Stimulated activated CD8-positive, alpha-beta memory T cell treated with anti-CD3 and anti-CD28 coated beads, Interleukin-7, amount 100 ng/mL, for 4 hours (primary cell): ENCODE measurements at places on chromosomes 12 and 14.

- DNase-seq, result no peak
Observed at GRCh38 chr12:11731042-11731357, 81.5 kb downstream of the ETV6 start.

GRCh38 chr12:93803424-93803807 lies 126.2 kb downstream of the CRADD start:
- DNase-seq, result no peak

GRCh38 chr12:24177889-24178288 lies 228.4 kb upstream of the SOX5 start:
- DNase-seq, result no peak

DNA sequence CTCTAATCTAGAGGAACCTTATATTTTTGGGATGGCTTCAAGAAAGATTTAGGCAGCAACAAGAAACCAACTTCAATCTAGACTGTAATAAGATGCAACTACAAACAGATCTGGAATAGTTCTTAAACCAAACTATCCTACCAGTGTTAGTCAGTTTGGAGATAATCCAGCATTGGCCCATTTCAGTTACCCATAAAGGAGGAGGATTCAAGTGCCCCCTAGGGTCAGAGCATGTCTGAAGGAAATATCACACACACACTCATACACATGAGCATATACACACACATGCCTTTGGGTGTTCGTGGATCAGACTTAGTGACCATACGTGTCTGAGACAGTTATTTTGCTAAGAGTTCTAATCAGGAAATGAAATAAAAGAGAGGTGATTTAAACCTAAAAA lies 261.2 kb downstream of the ADAMTS20 start:
- DNase-seq, result no peak

GRCh38 chr14:30656190-30656632 lies 34.1 kb downstream of the SCFD1 start:
- DNase-seq, result no peak

DNA sequence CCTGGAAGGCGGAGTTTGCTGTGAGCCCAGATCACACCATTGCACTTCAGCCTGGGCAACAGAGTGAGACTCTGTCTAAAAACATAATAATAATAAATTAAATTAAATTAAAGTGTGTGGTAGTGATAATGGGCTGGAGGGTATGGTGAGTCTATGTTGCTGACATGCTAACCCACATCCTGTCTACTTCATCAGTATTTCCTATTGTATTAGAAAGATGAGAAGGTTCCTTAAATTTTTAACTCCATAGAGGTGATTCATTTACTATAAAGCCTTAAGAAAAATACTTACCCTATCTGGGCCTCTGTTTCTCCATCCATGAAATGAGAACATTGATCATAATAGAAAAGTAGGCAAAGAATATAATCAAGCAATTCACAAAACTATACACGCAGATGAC lies 280.5 kb downstream of the FBXL14 start:
- no peak for DNase-seq

- no peak for DNase-seq
Observed at GRCh38 chr14:68666236-68666635, 126.6 kb downstream of the ZFP36L1 start.

DNA sequence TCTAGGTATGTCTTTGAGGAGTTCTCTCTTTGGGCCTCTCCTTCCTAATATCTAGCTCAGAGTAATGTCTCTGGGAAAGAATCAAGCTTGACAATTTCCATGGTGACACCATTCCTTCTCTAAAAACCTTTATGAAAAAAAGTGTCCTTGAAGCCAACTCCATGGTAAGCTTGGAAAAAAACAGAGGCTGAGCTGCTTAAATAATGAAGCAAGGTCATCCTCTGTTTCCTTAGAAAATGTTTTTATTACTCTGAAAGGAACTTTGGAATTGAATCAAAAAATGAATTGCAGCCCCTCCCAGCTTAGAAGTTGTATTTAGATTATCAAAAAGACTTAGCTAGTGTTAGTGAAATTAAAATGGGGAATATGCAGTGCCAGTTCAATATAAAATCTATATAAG lies 166.1 kb upstream of the KITLG start:
- no peak for DNase-seq

DNA sequence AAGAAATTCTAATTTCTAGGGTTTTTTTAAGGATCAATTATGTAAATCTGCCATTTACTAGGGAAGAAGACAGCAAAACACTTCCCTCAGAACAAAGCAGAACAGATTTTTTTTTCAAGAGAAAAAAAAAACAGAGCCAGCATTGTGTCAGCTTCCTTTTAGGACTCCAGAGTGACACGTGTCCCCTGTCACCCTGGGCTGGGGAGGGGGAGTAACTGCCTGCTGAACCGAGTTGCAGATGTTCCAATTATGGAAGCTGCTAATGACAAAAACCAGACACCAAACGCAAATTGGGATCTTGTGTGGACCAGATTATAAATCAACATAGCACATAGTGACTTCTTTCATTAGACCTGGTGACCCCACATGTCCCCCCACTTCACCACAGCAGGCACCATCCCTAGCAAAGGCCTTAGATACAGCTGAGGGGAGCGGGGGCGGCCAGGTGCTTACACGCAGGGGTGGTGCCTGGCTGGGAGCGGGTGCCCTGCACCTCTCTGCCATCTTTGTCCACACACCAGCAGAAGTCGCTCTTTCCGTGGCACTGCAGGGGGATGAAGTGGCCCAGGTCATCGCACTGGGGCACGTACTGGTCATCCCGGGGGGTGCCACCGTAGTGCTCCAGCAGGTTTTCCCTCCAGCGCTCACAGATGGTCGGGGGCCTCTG lies 25.4 kb downstream of the RTRAF start:
- no peak for DNase-seq

DNA sequence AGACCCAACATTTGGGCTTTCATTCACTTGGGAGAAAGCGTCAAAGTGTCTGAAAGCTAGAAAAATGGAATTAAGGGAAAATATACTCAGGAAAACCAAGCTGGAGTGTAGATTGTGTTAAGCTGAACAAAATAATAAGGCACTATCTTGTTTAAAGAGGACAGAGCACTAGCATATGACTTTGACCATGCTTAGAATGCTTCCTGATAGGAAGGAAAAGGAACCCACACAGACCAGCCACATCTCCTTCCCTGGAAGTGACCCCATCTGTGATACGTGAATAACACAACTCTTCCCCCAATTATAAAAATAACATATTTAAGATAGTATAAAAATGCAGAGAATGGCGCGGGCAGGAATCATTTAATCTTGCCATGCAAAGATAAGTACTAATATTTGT lies 94.7 kb upstream of the BCL2L14 start:
- no peak for DNase-seq

DNA sequence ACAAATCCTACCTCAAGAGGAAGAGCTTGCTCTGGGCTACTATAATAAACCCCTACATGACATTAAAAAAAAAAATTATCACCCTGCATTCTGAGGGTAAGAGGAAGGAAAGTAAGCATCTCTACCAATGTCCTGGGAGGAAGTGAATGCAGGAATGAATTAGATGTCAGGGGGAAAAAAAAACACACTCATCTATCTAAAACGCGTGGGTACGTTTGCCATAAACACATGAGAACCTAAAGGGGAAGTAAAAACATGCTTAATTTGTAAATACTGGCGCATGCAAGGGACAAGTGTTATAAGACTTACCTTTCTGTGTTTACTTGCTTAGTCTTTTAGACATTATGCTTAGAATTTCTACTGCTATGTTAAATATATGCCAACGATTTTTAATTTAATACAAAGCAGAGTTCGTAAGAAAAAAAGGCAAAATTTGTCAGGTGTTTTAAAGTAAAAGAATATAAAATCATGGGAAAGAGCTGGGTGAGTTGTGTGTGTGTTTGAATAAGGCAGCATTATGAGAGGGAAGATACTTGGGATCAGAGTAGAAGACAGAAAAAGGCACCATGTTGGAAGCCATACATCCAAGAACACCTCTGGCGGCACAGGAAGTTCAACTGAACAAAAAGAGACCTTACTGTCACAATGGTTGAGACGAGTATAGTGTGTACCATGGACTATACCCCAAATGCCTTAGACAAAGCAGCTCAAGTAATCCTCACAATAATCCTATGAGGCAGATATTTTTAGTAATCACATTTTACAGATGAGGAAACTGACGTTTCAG lies 1.5 kb downstream of the TMED8 start:
- no peak for DNase-seq

DNA sequence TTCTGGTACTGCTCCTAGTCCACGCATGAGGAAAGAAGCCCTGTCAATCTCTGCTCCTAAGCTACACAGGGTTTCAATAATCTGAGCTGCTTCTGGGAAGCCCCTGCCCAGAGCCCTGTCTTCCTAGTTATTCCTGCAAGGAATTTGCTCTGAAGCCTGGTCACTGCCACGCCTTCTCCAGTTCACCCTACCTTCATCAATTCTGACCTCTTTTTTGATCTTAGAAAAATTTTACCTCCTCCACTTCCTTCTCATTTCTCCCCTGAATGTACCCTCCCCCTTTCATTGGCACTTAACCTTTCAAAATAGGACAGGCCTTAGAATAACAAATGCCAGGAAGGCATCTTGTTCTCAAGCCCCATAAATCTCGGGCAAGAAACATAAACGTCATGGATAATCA lies 14.9 kb upstream of the LRRK2 start:
- no peak for DNase-seq

- DNase-seq, result no peak
Observed at GRCh38 chr14:41925409-41925808, 318.7 kb downstream of the LRFN5 start.

- DNase-seq, result no peak
Observed at GRCh38 chr14:101215927-101216326, 312.4 kb upstream of the RTL1 start.

DNA sequence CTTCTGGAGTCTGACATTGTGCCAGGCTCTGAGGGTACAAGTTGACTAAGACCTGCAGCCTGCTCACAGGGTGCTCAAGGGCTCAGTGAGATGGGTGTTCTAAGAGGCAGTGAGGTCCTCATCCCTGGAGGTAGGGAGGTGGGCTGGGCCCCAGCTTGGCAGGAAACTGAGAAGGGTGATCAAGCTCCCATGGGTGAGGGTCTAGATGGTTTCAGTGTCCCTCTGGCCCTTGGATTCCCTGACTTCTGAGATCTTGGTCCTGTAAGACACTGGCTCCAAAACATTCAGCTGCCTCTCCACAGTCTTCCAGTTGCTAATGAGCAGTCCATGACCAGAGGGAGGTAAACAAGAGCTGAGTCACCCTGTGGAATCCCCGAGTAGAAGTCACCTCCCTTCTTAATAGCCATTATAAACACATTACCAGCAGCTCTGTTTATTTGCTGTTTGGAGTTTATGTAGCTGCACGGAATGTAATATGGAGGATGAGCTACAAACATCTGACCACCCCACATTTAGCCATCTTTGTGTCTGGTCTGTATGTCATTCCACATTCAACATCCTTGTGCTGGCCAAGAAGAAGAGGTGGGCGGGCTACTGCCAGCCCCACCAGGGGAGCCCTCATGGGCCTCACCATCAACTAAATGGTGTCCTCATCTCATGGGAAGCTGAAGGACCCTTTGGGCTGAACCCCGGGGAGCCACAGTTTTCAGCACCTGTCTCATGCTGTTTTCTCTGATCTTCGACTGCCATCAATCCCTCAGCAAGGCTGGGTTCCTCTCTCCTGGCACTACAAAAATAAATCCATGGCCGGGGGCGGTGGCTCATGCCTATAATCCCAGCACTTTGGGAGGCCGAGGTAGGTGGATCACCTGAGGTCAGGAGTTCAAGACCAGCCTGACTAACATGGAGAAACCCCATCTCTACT lies 37.2 kb upstream of the BDKRB2 start:
- DNase-seq, result no peak

DNA sequence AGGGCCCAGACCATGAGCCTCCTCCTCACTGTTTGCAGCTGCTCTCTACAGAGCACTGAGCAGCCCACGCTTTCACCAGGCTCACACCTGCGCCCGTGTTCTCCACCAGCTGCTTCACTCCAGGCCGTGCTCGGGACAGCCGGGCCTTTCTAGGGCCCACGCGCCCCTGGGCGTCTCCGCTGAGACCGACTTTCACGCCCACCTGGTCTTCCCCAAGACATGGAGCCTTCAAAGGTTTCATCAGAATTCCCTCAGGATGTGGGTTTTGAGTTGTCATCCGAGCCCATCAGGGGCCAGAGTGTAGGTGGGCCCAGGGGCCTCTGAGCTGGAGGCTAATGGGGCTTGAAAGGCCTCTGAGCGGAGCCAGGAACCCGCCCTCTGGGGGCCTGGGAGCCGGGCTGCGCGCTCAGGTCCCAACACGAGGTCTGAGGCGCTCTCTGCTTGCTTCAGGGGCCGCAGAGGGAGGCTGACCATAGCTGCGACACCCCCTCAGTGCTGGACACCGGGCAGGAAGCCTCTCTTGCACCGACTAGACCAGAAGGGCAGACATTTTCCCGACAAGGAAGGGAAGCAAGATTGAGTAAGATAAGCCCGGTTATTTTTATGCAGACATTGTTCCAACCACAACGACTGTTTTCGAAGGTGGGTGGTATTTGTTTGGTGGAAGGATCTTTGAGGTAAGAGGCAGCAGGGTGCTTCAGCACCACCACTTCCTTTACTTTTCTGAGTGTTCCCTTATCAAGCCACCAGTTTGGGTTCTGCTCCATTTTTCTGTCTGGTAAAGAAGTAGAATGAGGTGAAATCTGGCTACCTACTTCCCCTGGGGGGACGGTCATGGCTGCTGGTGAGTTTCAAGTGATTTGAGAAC lies 125.0 kb upstream of the FUT8 start:
- DNase-seq, result peak; percentile 35

- no peak for DNase-seq
Observed at GRCh38 chr12:109064143-109064542, 11.8 kb downstream of the USP30 start.

GRCh38 chr14:100131181-100131580 lies 28.3 kb downstream of the DEGS2 start:
- no peak for DNase-seq

GRCh38 chr14:66009089-66009488 lies 477.1 kb upstream of the CCDC196 start:
- DNase-seq, result no peak

- no peak for DNase-seq
Observed at GRCh38 chr12:57848208-57848607, 1.7 kb upstream of the CTDSP2 start.

DNA sequence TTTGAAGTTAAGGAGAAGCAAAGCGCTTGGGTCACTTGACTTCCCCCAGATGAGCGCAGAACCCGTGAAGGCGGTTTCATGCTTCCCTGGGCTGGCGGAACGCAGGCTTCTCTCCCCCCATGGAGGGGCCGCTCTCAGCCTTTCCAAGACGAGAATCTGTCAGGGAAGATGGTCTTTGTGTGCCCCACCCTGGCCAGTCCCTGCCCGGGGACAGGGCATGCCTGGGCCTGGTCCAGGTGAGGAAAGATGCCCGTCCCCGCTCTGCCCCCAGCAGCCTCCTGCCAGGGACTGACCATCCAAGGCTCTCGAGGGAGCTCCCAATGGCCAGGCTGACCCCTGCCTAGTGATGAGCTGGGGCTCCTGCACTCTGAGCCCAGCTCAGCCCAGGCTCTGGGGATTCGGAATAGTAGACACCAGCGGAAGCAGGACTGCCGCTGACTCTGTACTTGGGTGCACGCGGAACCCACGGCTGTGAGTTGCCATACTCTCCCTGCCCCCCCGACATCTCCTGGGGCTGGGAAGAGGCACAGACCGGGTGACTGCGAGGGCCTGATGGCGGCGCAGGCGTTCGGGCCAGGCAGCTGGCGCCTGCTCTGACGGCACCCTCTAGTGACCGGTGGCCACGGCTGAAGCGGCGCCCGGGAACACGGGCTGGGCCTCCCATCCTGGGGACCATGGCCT lies 142.2 kb upstream of the FKBP4 start:
- no peak for DNase-seq

GRCh38 chr12:17062267-17063036 lies 456.5 kb upstream of the LMO3 start:
- DNase-seq, result no peak
